ENCODE measurements at places on chromosomes 1 and 21.

- DNase-seq: no peak
These were observed 625.6 kb upstream of the PTBP2 start for GRCh38 chr1:96095849-96096612.

DNA sequence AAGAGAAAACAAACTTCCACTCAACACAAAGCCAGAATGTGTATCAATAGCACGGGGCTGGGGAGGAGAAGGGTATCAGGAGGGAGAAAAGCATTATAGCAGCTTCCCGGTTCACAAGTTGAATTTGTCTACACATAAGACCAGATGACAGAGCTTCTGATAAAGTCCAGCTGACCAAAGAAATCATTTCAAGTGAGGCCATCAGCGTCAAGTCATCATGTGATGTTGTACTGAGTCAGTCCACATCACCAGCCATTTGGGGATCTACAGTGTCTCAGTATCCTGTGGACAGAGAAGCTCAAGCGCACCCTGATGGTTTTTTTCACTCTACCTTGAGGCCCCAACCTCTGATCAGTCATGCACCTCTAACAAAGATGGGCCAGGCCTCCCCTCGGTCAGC is 33.0 kb downstream of the SETD4 start:
- no peak for DNase-seq

- no peak for DNase-seq
These were observed 28.7 kb downstream of the RIMS3 start for GRCh38 chr1:40636777-40637176.

GRCh38 chr1:91527266-91527765 is 26.7 kb downstream of the CDC7 start:
- DNase-seq: no peak

DNA sequence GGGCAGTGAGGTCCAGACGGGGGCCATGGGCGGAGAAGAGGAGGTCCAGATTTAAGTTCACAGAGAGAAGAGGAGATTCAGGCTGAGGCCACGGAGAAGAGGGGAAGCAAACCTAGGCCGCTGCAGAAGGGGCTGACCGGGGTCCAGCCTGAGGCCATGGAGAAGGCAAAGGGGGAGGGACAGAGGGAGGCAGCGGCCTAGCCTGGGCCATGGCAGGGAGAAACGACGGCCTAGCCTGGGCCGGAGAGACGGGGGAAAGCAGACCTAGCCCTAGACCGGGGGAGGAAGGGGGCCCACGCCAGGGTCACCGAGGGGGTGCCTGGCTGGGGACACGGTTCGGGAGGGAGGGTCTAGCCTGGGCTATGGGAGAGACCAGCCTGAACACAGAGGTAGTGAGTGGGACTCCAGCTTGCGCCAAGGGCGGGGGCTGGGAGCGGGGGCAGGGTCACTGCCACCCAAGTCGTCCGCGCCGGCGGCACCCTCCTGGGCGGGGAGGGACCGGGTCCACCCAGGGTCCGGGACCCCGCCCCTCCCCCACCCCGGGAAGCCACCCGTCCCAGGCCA is 459 bp downstream of the CAPZB start:
- no peak for DNase-seq

DNA sequence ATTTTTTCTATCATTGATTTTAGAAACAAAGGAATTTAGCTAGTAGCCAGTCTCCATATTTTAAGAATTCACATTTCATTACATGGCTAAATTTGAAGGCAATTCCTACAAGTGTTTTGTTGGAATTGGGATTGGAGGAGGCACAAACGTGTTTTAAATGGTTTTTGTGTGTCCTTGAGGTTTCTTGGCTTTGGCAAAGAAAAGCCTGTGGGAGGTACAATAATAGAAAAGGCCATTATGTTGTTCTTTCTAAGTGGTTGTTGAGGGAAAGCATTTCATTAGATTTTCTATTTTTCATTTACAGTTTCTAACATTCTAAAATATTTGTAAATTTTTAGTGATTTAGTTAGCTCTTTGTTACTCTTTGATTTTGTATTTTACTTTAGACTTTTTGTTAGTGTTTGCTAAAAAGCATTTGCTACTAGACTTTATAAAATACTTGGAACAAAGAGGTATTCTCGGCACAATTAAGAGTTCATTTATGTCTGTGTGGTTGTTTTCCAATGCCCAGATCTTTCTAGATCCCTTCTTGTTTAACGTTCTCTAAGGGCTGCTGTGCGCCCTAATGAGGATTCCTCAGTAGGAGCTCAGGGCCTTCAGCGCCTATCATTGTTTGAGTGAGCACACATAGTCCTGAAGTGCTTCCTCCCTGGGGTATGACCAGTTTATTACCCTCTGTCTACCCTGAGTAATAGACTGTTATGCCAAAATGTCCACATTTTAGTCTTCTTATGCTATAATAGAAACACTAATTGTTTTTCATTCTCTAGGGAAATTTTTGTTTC is 70.0 kb upstream of the KIAA1614 start:
- DNase-seq: no peak

GRCh38 chr1:2506007-2506860 is 20.2 kb downstream of the PANK4 start:
- no peak for DNase-seq

DNA sequence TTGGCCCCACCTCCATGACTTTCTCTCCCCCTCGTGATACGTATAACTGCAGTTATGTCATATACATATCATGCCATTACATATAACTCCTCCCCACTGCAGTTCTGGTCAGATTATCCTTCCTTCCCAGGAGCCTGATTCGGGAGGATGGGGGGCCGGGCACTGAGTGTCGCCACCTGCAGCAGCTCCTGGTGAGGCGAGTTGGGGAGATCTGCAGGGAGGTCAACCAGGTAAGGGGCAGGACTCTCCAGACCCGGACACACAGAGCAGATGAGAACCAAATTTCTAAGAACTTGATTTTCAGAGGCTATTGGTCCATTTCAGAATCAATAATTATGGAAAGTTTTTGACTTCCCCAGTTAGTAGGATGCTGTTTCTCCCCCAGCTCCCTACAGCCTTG is 19.5 kb downstream of the HYI start:
- DNase-seq: no peak

- DNase-seq: no peak
These were observed 75.3 kb downstream of the HLCS start for GRCh38 chr21:36891121-36891520.

GRCh38 chr1:218025454-218025853 is 259.6 kb upstream of the RRP15 start:
- no peak for DNase-seq
